Left renal pelvis (tissue), 4 donors: ENCODE measurements at places on chromosomes 7 and 10. TPM values are rescaled to one million over a fixed set of nuclear protein-coding genes. Genes with fewer than 3 reads are reported as not detected.
A peak's percentile ranks its signal among the peaks of the same experiment; 100 is the strongest.

DNA sequence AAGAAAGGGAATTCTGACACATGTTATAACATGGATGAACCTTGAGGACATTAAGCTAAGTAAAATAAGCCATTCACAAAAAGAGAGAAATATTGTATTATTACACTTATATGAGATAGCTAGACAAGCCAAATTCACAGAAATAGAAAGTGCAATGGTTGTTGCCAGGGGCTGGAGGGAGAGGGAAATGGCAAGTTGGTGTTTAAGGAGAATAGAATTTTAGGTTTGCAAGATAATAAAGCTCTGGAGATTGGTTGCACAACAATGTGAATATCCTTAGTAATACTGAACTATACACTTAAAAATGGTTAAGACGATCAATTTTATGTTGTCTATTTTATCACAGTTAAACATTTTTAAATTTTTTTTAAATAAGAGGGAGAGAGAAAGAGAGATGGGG, 25.0 kb upstream of the ADD3 start:
- DNase-seq: no peak

The ATOH7 gene
- 1.6 TPM for polyA plus RNA-seq

DNA sequence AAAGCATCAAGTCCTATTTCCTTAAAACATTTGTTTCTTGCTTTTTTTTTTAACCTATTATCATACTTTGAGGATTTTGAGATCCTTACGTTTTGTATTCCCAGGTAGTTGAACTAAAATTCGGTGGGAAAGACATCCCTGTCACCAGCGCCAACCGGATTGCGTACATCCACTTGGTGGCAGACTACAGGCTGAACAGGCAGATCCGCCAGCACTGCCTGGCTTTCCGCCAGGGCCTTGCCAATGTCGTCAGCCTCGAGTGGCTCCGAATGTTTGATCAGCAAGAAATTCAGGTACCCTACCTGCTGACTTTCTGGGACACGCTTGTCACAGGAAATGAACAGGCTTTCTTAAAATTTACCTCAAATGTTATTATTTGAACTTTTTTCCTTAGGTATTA, 83.0 kb upstream of the DNAJB6 start:
- no peak for DNase-seq

- DNase-seq: no peak
These were observed 23.0 kb downstream of the TMEM176A start for GRCh38 chr7:150823484-150824126.

- DNase-seq: no peak
These were observed 474.6 kb downstream of the GRM8 start for GRCh38 chr7:126778101-126778500.

- no peak for DNase-seq
These were observed 272.7 kb downstream of the DNAJB6 start for GRCh38 chr7:157609516-157609915.

DNA sequence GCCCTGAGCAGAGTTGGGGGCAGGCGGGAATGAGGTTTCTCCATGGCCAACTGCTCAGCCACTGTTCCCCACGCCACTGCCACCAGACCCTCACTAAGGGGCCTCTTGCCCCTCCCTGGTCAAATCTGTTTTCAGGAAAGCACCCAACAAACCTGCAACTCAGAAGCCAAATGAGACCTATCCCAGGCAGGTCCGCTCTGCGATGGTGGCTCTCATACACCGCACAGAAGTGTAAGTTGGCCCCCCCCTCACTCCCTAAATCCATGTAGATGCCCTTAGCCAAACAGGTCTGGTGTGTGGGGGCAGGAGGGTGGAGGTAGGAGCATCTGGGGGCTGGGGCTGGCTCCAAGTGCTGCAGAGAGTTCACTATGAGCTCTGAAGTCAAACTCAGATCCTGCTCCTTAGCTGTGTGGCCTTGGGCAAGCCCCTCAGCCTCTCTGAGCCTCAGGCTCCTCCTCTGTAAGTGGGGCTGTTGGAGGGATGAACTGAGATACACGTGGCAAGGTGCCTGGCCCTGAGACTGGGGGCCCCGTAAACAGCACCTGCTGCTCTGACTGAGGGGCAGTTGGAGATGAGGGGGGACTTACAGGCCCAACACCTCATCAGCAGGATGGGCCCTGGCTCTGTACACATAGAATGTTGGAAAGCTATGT, 1.1 kb downstream of the MMRN2 start:
- no peak for DNase-seq

- no peak for DNase-seq
These were observed 35.3 kb upstream of the STARD3NL start for GRCh38 chr7:38142736-38143135.

The GIMAP2 gene
- polyA plus RNA-seq: 7.3 TPM

DNA sequence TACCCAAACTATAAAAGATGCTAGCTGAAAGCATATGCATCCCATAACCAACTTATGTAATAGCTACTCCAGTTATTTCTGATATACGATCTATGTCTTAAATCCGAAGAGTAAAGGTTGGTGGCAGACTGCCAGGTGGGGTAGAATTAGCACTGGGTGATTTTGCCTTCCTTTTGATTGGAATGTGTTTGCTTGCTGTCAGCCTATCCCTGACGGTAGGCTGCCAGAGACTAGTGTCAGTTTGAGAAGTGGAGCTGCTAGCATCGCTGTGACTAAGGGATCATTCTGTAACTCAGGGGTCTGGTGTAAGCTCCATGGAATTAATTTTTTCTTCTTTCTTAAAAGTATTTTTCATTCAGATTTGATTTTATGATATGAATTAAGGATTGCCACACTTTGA, 9.5 kb upstream of the SEM1 start:
- DNase-seq: no peak

DNA sequence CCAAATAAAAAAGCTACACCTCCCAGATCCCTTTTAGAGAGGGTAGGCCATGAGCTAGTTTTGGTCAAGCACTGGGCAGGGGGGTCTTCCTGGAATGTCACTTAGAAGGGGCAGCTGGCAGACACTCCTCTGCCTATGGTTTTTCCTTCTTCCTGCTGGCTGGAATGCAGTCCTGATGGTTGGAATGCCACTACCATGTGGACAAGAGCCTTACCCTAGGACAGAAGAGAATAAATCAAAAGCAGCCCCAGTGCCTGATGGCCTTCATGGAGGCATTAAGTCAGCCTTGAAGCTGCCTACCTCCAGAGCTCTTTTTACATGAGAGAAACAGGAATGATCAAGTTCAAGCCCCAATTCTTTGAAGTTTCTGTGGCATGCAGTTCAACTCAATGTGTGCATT, 43.5 kb upstream of the SORBS1 start:
- DNase-seq: no peak

The NPFFR1 gene
- 0.22 TPM for polyA plus RNA-seq

- DNase-seq: no peak
These were observed 39.3 kb upstream of the HMX3 start for GRCh38 chr10:123096452-123096851.

The AKR1C4 gene
- polyA plus RNA-seq: not detected

The GCC1 gene
- polyA plus RNA-seq: 15.8 TPM

DNA sequence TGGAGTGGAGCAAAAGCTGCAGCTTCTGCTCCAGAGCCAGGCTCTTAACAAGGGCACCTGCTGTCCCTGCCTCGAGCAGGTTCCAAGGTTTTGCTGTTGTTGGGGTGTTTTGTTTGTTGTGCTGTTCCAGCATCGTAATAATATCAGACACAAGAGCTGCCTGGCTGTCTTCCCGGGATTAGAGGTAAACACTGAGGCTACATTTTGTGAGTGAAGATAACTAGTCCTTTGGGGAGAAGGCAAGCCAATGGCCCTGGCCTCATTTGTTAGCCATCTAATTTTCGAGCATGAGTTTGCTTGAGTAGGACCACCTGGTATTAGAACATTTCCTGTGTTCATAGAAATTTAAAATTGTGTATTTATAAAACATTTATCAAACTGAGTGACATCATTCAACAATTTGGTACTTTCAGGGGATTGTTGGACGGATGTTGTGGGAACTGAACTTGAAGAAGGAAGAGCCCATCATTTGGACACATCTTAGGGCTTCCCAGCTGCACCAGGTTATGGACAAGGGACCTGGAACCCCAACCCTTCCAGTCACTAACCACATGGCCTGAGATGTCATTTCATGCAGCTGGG, 555.0 kb downstream of the TNS3 start:
- no peak for DNase-seq

GRCh38 chr7:108201766-108202165, 71.6 kb upstream of the LAMB4 start:
- no peak for DNase-seq

DNA sequence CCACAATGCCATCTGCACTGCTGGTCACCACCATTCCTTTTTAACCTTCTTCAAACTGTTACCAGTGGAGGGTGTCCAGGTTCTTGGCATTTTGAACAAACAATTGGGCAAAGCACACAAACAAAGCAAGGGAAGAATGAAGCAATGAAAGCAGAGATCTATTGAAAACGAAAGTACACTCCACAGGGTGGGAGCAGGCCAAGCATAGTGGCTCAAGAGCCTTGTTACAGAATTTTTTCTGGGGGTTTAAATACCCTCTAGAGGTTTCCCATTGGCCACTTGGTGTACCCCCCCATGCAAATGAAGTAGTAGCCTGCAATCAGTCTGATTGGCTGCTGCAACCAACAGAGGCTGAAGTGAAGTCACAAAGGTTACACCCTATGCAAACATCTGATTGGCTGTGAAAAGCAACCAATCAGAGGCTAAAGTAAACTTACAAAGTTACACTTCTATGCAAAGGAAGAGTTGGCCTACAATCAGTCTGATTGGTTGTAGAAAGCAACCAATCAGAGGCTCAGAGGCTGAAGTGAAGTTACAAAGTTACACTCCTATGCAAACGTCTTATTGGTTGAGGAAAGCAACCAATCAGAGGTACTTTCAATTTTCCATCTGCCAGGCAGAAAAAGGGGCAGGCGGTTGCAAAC, 103.2 kb upstream of the WAC start:
- DNase-seq: no peak

DNA sequence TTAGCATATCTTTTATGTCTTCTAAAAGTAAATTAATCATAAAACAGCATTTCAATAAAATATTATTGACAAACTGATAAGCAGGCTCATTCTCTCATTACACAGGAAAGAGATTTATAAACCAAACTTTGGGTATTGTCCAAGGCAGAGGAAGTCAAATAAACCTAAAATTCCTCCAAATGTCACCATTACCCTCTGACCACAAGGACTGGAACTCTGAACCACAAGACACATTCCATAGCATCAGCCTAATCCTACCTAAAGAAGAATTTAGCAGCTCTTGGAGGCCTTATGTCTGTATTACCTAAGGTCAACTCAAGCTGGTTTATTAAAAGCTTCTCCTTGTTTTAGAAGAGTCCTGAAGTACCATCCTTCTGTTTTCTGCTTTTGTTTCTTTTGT, 82.4 kb upstream of the SLC13A1 start:
- DNase-seq: no peak

The LANCL2 gene
- 27.1 TPM for polyA plus RNA-seq

DNA sequence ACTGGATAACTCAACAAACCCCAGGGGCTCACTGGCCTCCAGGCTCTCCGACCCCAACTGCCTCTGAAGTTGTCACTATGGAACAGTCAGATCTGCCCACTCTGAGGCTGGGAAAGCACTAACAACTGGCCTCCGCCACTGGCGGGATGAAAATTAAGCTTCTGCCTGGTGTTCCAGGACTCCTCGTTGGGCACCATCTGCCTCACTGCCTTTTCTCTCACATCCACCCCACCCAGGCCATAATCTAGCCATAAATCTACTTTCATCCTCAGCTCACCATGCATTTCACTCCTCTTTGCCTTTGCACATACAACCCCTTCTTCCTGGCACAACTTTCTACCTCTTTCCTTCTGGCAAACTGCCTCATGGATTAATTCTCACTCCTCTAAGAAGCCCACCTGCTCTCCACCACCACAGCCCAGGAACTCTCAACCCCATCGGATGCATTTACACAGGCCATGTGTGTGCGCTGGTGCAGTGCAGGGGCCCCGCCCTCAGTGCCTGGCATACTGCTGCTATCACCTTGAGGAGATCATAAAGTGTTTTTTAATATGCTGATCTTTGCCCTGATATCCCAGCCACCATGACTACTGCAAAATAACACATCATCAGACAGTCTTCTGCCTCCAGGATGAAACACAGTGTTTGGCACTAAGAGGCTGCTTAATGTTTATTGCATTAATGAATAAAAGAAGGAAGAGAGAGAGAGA, 4.0 kb downstream of the CDHR1 start:
- DNase-seq: no peak

DNA sequence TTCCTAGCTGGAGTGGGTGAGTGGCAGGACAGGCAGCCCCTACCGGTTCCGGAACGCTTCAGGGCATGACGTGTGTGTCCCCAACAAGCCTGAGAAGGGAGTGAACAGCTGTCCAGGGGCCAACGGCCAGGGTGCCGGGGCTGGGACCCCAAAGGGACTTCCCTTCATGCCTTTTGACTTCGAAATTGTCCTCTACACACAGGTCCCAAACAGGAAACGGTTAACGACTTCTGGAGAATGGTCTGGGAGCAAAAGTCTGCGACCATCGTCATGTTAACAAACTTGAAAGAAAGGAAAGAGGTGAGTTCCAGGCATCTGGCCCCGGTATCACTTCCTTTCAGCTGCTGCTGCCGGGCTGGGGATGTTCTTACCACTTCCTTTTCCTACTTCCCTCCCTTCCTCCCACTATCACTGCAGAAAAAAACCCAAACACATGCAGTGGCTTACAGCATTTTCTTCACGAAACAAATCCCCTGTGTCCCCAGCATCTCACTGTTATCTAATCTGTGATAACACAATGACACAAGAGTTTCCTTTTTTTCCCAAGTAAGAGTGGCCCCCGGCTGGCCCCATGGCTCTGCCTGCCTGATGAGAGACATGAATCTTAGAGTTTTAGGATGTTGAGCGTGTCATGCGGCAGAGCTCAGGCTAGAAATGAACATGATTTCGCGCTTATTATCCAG, 63.2 kb downstream of the MKI67 start:
- no peak for DNase-seq

- no peak for DNase-seq
These were observed 47.4 kb downstream of the GPR158 start for GRCh38 chr10:25222085-25222660.

DNA sequence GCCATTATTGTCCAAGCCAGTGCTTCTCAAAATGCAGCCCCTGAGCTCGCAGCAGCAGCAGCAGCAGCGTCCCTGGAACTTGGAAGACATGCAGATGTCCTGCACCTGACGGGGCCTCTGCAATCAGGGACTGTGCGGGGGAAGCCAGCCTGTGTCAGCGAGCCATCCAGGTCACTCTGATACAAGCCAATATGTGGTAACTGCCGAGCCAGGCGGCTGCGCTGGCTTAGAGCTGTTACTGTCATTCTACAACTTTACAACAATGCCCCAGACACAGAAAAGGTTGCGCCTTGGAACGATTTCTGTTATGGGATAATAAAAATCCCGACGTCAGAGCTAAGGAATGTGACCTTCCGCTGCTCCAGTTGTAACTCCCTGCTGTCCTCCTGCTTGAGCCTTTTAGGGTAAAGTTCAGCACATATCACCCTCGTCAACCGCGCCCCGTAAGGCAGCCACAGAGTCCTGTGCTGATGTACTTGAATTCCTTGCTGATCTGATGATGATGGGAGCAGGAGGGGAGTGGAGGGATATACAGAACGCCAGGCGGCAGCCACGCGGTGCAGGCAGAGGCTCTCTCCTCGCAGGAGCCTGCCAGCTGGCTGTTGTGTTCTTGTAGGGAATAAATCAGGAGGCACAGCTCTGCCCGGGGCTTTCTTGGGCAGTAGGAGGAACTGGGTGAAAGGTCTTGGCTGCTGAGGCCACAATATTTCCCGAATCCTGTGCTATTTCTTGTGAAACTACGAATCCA, 20.0 kb upstream of the CRYGN start:
- peak; percentile 82 for DNase-seq
